ENCODE measurements at places on chromosomes 7 and 10. TPM values are rescaled to one million over a fixed set of nuclear protein-coding genes. Genes with fewer than 3 reads are reported as not detected.
A peak's percentile ranks its signal among the peaks of the same experiment; 100 is the strongest.

DNA sequence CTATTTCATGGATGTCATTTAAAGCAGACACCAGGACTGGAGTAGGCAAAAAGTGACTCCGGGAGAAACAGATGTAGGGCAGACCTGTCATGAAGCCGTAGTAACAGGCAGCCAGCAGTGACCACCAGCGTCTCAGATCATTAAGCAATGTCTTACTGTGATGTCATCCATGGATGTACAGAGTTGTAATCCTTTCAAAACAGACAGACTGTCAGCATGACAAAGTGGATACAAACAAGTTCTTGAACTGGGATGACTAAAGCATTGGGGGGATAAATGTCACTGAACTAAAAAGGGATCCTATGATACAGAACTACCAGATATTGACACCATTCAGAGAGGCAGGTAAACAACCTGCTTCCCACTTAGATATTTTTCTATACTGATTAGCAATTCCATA lies 675.5 kb downstream of the PARD3 start:
- H3K27me3 ChIP-seq = peaks cover 2% of the 10 kb centered on the region
- no peaks in the 10 kb centered on the region for H3K36me3 ChIP-seq
- H3K27ac ChIP-seq = no peak overlapping the region
- H3K4me1 ChIP-seq = peaks cover 19% of the 10 kb centered on the region

DNA sequence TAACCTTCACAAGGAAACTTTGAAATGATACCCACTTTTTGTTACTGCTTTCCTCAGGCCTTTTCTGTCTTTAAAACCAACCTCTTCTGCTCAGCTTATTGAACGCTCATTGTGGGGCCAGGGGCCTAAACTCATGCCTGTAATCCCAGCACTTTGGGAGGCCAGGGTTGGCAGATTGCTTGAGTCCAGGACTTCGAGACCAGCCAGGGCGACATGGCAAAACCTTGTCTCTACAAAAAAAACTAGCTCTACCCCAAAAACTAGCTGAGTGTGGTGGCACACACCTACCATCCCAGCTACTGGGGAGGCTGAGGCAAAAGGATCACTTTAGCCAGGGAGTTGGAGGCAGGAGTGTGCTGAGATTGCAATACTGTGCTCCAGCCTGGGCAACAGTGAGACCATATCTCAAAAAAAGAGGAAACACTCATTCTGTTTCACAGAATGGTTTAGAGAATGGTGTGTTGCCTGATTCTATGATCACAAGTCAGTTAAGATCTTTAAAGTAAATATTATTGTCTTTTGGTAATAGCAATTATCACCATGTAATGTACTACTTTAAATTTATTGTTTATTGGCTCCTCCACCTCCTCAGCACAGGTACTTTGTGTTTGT lies 51.1 kb downstream of the KCTD7 start:
- no peak overlapping the region for H3K4me3 ChIP-seq
- H3K27ac ChIP-seq = peak overlapping the region; percentile 45
- H3K36me3 ChIP-seq = peaks cover 12% of the 10 kb centered on the region
- H3K27me3 ChIP-seq = peaks cover 1% of the 10 kb centered on the region

PDE1C gene
- total RNA-seq = 0.24 TPM

DNA sequence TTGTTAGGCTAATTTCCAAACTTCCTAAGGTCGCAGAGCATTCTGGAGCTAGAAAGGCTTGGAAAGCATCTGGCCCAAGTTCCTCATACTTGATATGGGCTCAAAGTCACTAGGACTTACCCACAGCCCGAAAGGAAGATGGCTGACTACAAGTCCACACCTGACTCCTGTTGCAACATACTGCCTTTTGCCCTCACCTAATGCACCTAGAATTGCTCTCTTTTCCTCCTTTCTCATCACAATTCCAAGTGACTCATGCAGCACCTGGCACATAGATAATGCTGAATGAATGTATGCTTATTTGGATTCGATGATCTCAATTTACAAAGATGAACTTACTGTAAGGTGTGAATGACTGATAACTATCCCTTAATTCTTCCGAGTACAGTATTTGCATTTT lies 131.5 kb downstream of the SORBS1 start:
- H3K36me3 ChIP-seq = no peaks in the 10 kb centered on the region
- H3K4me1 ChIP-seq = peaks cover 5% of the 10 kb centered on the region
- H3K27me3 ChIP-seq = peaks cover 15% of the 10 kb centered on the region
- no peak for DNase-seq
- no peak overlapping the region for H3K27ac ChIP-seq

CDH23 gene
- total RNA-seq = not detected

TMEM236 gene
- total RNA-seq = 0.09 TPM

ANKRD61 gene
- not detected for total RNA-seq

GRCh38 chr7:16773884-16774283 lies 20.3 kb downstream of the TSPAN13 start:
- no peak for DNase-seq
- no peak overlapping the region for H3K27ac ChIP-seq
- H3K4me1 ChIP-seq = peaks cover 16% of the 10 kb centered on the region
- no peaks in the 10 kb centered on the region for H3K36me3 ChIP-seq
- no peaks in the 10 kb centered on the region for H3K27me3 ChIP-seq

DNA sequence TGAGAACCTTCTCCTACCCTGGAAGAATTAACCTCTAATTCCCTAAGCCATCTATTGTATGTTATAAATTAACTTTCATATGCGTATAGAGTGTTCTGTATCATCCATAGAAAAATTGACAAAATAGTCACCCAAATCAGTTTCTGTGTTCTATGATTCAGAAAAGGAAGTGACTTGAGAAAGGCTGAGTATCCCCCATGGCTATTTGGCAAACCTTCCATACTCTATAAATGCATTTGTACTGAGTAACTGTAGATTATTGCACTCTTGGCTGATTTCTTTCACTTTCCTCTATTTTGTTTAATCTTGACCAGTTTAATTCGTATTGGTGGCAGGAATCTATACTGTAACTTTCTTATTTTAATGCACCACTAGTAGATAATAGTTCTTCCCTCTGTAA lies 182.2 kb downstream of the HTR7 start:
- H3K36me3 ChIP-seq = no peaks in the 10 kb centered on the region
- H3K27me3 ChIP-seq = peaks cover 3% of the 10 kb centered on the region
- DNase-seq = peak; percentile 36
- H3K4me1 ChIP-seq = peaks cover 16% of the 10 kb centered on the region
- no peak overlapping the region for H3K27ac ChIP-seq
- H3K4me3 ChIP-seq = no peak overlapping the region

DNA sequence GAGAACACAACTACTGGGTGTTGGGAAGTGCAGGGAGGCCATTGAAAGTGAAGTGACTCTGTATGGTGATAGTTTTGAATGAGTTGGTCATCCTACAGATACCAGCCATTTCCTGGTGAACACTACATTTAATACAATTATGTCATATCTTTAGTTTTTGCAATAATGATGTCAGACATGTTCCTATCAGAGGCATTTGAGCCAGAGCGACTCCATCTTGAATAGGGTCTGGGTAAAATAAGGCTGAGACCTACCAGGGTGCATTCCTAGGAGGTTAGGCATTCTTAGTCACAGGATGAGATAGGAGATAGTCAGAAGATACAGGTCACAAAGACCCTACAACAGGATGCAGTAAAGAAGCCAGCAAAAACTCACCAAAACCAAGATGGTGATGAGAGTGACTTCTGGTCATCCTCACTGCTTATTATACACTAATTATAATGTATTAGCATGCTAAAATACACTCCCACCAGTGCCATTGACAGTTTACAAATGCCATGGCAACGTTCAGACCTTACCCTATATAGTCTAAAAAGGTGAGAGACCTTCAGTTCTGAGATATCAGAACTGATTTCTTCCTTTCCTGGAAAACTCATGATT lies 28.2 kb downstream of the ADK start:
- peaks cover 9% of the 10 kb centered on the region for H3K36me3 ChIP-seq
- DNase-seq = no peak

DNA sequence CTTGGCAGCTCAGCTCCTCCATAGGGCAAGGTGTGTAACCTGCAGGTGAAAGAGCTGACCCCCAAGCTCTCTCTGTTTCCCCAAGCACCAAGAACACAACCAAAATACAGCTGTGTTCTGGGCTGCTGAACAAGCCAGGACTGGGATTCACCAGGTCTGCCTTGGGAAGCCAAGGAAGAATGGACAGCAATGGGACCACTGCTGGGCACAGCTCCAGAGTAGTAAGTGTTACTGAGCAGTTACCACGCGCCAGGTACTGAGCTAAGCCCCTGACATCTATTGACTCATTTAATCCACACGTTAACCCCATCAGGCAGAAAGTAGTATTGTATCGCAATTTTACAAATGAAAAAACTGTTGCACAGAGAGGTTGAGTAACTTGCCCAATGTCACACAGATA lies 168.3 kb downstream of the GRID1 start:
- DNase-seq = no peak
- H3K4me1 ChIP-seq = no peaks in the 10 kb centered on the region
- H3K27me3 ChIP-seq = no peaks in the 10 kb centered on the region
- no peak overlapping the region for H3K27ac ChIP-seq
- H3K36me3 ChIP-seq = no peaks in the 10 kb centered on the region

- H3K36me3 ChIP-seq = no peaks in the 10 kb centered on the region
- H3K4me3 ChIP-seq = no peak overlapping the region
- H3K27me3 ChIP-seq = no peaks in the 10 kb centered on the region
- no peak for DNase-seq
Observed at GRCh38 chr10:128863823-128864405, 603.1 kb upstream of the MGMT start.

NKX2-3 gene
- total RNA-seq = not detected

GRCh38 chr10:89256962-89257361 lies 5.4 kb upstream of the LIPA start:
- peaks cover 27% of the 10 kb centered on the region for H3K4me1 ChIP-seq
- H3K27me3 ChIP-seq = no peaks in the 10 kb centered on the region
- H3K4me3 ChIP-seq = no peak overlapping the region
- DNase-seq = no peak

DNA sequence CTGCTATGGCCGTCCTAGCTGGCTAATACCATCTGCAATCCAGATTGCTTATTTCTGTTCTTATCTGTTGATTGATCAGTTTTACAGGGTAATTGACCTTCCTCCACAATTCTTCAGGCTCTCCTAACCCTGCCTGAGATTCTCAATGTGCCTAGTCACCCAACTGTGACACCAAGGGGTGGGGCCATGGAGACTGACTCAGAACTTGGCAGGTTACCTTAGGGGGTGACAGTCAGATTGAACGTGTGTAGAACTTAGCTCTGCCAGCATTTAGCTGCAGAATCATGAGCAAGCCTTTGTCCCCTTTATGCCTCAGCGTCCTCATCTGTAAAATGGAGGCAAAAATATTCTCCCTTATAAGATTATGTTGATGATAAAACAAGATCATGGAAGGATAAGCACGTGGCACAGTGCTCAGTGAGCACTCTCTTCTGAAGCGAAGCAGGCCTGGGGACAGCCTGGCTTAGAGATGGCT lies 19.1 kb upstream of the LEP start:
- peaks cover 60% of the 10 kb centered on the region for H3K4me1 ChIP-seq
- DNase-seq = peak; percentile 92
- H3K27me3 ChIP-seq = peaks cover 2% of the 10 kb centered on the region
- H3K4me3 ChIP-seq = peak overlapping the region; percentile 14
- peaks cover 7% of the 10 kb centered on the region for H3K36me3 ChIP-seq

DNA sequence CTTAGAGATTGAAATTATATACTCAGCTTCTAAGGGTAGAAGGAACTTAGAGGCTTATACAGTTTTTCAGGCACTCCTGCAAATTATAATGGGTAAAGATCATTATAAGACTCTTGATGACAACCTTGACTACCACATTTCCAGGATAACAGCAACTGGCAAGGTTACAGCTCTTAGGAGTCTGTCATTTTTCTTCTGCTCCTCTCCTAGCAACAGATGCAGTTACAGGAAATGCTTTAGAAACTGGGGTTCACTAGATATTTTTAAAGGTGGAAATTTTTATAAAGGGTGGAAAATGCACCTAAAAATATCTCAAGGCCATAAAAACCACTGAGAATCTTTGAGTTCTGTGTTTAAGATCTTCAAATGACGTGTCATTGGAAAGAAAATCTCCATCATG lies 185.8 kb downstream of the RELN start:
- H3K27me3 ChIP-seq = peaks cover 3% of the 10 kb centered on the region
- H3K4me3 ChIP-seq = no peak overlapping the region
- H3K36me3 ChIP-seq = no peaks in the 10 kb centered on the region
- no peaks in the 10 kb centered on the region for H3K4me1 ChIP-seq
- H3K27ac ChIP-seq = no peak overlapping the region

DNA sequence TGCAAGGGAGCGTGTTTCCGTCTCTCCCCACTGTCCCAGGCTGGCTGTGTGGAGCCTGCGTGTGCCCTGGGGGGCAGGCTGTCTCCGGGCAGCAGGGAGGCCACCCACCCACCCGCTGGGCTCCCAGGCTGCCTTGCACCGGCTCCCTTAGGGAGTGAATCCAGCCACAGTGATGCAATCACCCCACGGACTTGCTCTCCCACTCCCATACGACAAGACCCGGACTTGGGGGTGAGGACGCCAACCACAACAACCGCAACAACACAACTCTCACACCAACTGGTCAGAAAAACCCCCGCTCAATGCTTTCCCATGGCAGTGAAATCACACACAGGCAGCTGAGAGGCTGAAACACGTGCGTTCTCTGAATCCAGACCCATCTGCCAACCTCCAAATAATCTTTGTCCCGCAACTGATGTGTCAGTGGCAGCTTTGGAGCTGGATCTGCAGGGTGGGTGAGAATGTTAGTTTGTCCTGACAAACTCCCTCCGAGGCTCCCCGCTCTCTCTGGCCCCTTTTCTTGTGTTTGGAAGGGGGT lies 62.7 kb upstream of the DDC start:
- H3K36me3 ChIP-seq = no peaks in the 10 kb centered on the region
- H3K27ac ChIP-seq = no peak overlapping the region
- peaks cover under 1% of the 10 kb centered on the region for H3K4me1 ChIP-seq
- no peaks in the 10 kb centered on the region for H3K27me3 ChIP-seq
- H3K4me3 ChIP-seq = no peak overlapping the region

DNA sequence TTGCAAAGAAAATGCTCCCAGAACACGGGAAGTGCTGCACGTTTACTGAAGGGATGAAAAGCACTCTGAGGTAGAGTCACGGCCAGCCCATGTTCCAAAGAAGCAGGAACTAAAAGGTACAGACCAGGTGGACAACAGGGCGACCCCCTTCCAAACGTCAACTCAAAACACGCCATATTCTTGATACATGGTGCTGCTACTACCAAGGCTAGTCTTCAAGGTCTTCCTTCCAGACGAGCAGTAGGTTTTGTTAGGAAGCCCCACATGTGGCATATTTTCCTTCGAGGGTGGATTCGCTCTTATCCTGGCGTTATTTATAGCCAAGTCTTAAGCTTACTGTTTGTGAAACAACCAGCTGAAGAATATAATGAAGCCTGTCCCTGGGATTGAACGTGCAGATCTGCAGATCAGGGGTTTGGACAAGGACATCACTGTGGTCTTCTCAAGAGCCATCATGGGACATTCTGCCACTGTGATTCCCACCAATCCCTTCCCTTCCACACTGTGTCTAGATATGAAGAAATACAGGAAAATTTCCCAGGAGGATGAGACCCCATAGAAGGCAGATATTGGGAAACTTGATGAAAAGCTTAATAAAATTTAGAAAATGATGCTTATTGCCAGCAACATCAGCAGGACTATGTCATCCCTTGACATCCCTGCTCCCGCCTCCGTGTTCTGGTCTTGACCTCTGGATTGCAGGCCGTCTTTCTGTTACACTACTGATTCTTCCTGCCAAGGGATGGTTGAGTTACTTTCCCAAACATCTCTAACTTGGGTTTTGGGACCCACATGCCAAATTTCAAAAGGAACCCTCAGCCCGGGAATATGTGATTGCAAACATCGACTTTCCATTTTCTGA lies 734.4 kb downstream of the PARD3 start:
- H3K27ac ChIP-seq = no peak overlapping the region
- no peak overlapping the region for H3K4me3 ChIP-seq
- H3K36me3 ChIP-seq = peaks cover 6% of the 10 kb centered on the region
- H3K27me3 ChIP-seq = peaks cover 26% of the 10 kb centered on the region
